ENCODE measurements at places on chromosomes 1 and 21.

DNA sequence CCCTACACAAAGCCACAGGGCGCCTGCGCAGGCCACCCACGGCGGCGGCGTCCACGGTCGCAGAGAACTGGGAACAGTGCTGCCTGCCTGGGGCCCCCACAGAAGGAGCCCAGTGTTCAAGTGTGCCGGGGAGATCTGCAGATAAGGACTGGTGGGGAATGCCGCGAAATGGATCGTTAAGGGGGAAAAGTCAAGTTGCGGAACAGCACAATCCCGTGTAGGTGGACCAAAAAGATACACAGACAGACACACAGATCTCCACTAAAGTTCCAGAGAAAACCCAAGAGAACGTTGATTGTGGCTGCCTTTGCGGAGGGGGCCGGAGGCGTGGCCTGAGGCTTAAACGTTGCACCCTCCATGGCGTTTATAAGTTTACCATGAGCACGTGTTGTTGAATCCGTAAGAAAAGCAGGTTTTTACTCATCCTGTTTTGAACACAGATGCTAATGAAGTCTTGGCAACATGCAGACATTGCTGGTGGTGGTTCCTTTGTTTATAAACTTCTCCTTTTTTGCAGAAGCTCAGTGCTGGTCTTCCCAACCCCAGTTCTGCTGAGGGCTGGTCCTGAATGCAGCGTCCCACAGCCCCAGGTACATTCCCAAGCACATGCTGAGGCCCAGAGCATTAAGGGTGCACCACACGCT, 4.1 kb downstream of the SPATC1L start:
- DNase-seq, result no peak

- DNase-seq, result no peak
Observed at GRCh38 chr1:31783846-31784245, 19.7 kb upstream of the ADGRB2 start.

GRCh38 chr1:42929434-42930177, 29.1 kb downstream of the SLC2A1 start:
- DNase-seq, result no peak

DNA sequence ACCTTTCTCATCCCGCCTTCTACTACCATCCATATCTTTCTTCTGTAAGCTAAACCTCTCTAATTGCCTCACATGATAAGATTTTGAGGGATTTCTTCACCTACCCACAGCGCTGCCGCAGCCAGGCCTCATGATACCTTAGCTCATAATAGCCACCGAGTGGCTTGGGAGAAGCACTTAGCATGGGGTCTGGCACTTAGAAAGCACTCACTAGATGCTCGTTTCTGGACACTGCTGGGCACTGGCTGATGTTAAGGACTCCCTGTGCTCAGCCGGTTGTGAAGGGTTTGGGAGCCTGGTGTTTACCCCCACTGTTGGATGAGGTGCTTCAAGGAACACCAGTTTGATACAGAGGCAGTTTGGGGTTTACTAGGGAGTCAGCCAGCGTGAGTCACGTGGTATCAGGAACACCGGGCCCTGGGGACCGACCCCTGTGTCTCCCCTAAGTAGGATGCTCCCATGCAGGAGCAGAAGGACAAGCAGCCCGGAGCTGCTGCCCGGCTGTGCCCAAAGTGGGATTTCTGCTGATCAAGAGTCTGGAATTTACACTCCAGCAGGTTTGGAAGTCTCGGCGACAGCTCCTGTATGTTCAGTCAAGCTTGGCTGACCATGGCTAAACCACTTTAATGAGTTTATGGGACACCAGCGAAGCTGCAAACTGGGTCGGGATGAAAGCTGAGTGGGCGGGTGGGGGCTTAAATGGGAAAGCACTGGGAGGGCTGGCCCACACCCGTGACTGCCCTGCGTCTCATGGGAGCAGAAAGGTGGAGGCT, 63.3 kb downstream of the GALNT2 start:
- DNase-seq, result no peak

GRCh38 chr1:98333406-98333805, 328.1 kb upstream of the SNX7 start:
- no peak for DNase-seq

GRCh38 chr1:207941665-207942064, 30.7 kb upstream of the CD34 start:
- no peak for DNase-seq

- no peak for DNase-seq
Observed at GRCh38 chr1:213371847-213372619, 321.0 kb downstream of the RPS6KC1 start.

- peak; percentile 56 for DNase-seq
Observed at GRCh38 chr1:65235867-65236805, 73.2 kb upstream of the DNAJC6 start.

DNA sequence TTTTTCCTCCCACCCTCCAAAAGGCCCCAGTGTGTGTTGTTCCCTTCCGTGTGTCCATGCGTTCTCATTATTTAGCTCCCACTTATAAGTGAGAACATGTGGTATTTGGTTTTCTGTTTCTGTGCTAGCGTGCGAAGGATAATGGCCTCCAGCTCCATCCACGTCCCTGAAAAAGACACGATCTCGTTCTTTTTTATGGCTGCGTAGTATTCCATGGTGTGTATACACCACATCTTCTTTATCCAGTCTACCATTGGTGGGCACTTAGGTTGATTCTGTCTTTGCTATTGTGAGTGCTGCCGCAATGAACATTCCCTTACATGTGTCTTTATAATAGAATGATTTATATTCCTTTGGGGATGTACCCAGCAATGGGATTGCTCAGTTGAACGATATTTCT, 177.8 kb downstream of the ETS2 start:
- no peak for DNase-seq

- DNase-seq, result no peak
Observed at GRCh38 chr21:42618707-42619102, 34.7 kb upstream of the PDE9A start.

DNA sequence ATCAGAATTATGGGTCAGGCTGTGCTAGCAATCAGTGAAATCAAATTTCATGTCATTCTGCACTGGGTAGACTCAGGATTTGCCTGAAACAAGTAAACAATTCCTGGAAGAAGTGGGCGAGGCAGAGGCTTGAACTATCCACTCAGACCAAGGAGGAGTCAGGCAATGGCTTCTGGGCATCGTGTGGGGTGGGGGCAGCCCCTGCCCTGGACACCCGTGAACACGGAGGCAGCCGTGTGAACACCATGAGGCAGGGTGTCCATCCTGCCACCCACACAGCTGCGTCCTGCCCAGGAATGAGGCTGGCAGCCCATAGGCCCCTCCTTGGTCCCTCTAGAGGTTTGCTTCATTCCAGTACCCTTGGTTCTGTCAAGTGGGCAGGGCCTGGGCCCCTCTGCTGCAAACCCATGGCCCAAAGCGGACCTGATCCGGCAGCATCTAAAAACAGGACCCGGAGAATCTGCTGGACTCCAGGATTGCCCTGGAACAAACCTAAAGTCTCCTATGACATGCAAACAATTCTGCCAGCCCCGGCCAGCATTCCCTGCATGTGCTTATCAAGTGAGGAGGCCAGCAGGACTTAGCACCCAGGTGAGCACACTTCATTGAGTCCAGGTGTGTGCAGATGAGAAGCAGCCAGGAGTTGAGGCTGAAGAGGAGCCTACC, 69.5 kb downstream of the PDE9A start:
- DNase-seq, result no peak

DNA sequence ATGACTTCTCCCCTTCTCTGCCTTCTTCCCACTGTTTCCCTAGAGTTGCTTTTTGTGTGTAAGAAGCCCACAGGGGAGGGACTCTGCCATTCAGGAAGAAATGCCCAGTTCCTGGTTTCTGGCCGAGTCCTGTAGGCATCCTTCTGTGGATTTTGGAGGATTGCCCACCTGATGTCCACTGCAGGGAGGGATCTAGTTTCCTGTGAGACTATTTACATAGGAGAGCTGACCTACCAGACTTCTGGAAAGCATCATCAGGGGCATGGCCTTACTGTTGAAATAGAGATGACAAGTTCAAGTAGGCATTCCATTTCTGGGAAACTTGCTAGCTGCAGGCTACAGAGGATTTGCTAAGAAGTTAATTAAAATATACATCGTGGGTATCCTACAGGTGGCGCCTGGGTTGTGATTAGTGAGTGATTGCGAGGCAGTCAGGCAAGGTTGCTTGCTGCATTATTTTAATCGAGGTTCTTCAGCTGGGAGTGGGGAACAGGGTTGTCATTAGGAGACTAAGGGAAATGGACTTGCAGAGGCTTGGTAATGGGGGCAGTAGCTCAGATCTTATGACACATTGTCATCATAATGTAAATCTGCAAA, 148.7 kb downstream of the HHAT start:
- DNase-seq, result peak; percentile 12

All from HS-27A (cell line).